Kidney (tissue), 22 donors: ENCODE measurements at places on chromosomes 1 and 21.

- H3K27ac ChIP-seq, result no peak overlapping the region
- no peak overlapping the region for H3K4me3 ChIP-seq
- no peaks in the 10 kb centered on the region for H3K36me3 ChIP-seq
- no peak for DNase-seq
- no peaks in the 10 kb centered on the region for H3K27me3 ChIP-seq
Observed at GRCh38 chr1:98638185-98638584, 23.3 kb upstream of the SNX7 start.

GRCh38 chr21:42736646-42737350 is 83.4 kb downstream of the PDE9A start:
- peak overlapping the region; percentile 4 for H3K27ac ChIP-seq
- H3K36me3 ChIP-seq, result no peaks in the 10 kb centered on the region
- H3K4me1 ChIP-seq, result no peaks in the 10 kb centered on the region
- no peak for DNase-seq

- no peaks in the 10 kb centered on the region for H3K4me1 ChIP-seq
- no peak overlapping the region for H3K4me3 ChIP-seq
Observed at GRCh38 chr21:36654324-36654723, 44.6 kb upstream of the SIM2 start.

- DNase-seq, result no peak
- H3K27ac ChIP-seq, result no peak overlapping the region
- no peaks in the 10 kb centered on the region for H3K4me1 ChIP-seq
- no peaks in the 10 kb centered on the region for H3K36me3 ChIP-seq
- H3K4me3 ChIP-seq, result no peak overlapping the region
Observed at GRCh38 chr1:208254376-208254775, 10.2 kb upstream of the PLXNA2 start.

GRCh38 chr1:208654241-208654640 is 410.1 kb upstream of the PLXNA2 start:
- no peaks in the 10 kb centered on the region for H3K27me3 ChIP-seq
- no peak overlapping the region for H3K4me3 ChIP-seq
- no peaks in the 10 kb centered on the region for H3K4me1 ChIP-seq
- no peaks in the 10 kb centered on the region for H3K36me3 ChIP-seq
- no peak overlapping the region for H3K27ac ChIP-seq
